ENCODE measurements at places on chromosomes 3 and 15.

- no peak for DNase-seq
Measured at GRCh38 chr3:2535206-2535605, 436.5 kb downstream of the CNTN4 start.

DNA sequence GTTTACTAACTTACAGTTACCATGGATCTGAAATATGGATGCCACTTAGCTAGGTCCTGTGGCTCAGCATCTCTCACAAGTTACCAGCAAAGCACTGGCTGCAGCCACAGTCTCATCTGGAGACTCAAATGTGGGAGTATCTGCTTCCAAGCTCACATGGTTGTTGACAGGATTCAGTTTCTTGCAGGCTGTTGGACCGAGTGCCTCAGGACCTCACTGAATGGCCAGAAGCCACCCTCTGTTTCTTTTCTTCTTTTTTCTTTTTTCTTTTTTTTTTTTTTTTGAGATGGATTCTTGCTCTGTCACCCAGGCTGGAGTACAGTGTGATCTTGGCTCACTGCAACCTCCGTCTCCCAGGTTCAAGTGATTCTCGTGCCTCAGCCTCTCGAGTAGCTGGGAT is 20.1 kb upstream of the AMOTL2 start:
- DNase-seq = no peak

DNA sequence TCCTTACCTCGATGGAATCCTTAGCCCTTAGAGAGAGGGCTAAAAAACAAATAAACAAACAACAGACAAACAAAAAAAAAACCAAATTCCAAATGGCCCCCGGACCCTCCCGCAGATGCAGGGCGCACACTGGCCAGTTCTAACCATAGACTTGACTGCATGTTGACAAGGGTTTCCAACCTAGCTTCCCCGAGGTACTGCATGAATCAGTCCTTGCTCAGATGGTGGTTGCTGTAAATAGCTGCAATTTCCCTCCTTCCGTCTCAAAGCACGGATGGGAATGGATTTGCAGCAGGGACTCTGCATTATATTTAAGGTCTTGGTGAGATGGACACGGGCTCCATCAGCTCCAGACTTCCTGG is 162.8 kb downstream of the CD47 start:
- peak; percentile 40 for DNase-seq

- no peak for DNase-seq
Measured at GRCh38 chr15:88264622-88265021, 8.1 kb upstream of the NTRK3 start.

GRCh38 chr3:55471084-55471483 is 16.0 kb downstream of the WNT5A start:
- DNase-seq = no peak

All from EH (cell line).